ENCODE measurements at places on chromosomes 16 and 17.

- no peak for DNase-seq
Observed at GRCh38 chr17:76481071-76481655, 13.8 kb downstream of the AANAT start.

- DNase-seq, result no peak
Observed at GRCh38 chr16:78956859-78957258, 643.7 kb downstream of the MAF start.

DNA sequence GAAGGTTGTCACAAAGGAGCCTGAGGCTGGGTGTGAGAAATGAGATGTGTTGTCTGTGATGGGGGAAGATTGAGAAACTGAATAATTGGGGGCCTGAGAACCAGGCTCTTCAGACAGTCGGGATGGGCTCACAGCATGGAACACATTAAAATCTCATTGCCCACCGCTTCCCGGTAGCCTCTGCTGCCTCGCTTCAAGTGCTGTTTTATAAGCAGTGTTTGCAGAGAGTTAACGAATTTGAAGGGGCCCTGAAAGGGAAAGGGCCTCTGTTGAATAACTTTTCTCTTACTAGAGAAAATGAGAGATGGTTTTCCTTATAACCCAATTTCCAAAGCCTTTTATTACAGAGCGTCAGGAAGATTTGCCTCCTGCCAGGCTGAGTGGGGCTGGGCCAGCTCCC is 258.8 kb upstream of the ASIC2 start:
- no peak for DNase-seq

DNA sequence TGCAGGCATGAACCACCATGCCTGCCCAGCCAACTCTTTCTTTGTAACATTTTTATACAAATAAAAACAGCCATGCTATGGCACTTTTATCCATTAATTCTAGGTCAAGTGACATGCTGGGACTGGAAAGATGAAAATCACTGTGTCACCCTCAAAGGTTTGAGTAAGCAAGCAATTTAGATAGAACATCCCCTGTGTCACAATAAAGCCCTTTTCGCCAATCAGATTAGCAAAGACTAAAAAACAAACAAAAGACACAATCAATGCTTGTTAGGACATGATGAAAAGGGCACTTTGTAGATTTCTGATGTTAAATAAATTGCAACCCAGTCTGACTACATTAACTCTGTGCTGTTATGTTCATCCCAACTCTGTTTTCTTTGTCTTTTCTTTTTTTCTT is 26.4 kb downstream of the CHP2 start:
- DNase-seq, result no peak

- no peak for DNase-seq
Observed at GRCh38 chr16:17798716-17799115, 328.0 kb upstream of the XYLT1 start.

DNA sequence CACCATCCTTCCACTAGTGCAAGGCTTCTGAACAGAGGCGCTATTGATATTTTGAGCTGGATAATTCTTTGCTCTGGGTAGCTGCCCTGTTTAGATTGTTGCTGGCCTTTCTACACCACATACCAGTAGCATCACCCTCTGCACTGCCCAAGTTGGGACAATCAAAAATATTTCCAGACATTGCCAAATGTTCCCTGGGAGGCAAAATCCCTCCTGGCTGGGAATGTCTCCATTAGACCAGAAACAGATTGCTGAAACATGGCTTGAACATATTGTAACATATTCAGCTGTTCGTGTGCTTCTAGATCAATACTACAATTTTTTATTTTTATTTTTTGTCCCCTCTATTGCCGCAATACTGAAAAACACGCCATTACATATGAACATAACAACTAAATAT is 174.6 kb downstream of the ABCA8 start:
- DNase-seq, result no peak

DNA sequence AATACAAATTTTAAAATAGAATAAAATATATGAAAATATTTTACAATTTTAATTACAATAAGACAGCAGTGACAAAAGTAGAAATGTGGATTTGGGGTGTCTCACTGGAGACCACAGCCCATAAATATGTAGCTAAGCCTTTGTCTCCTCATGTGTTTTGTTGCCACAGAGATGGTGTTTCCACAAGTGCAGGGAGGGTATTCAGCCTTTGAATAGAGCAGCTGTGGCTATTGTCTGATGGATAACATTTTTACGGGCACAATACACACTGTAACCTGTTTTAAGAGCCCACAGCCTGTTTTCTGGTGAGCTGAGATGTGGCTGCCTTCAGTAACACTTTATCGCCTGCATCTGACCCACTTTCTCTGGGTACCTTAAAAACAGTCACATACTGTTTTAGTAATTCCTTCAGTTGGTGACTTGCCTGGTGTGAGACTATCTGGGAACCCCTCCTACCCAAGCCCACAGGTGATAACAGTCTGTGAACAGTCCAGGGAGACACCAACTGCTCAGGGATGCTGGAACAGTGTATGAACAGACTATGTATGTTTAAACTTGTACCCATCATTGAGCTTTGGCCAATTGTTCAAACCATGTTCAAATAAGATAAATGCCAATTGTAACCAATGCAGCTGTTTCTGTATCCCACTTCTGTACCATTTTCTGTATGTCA is 7.8 kb upstream of the AHSP start:
- no peak for DNase-seq

DNA sequence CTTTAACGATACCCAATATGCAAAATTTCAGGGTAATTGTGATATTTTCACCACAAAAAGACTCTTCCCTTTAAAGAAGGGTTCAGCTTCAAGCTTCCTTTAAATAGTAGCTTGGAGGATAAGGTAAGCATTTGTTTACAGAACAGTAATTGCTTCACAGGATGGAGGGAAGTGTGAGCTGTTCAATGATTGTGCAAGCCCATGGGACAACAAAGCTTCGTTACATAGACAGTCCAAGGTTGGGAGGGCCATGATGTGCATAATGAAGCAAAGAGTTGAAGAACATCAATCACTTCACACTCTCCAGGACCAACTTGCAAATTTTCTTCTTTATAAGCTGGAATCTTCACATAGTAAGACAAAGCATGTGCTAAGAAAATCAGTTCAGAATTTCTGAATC is 145.0 kb upstream of the ASIC2 start:
- no peak for DNase-seq

- DNase-seq, result no peak
Observed at GRCh38 chr17:72974605-72975232, 117.8 kb downstream of the SLC39A11 start.

GRCh38 chr17:7211491-7212273 is 8.0 kb downstream of the DLG4 start:
- DNase-seq, result no peak

DNA sequence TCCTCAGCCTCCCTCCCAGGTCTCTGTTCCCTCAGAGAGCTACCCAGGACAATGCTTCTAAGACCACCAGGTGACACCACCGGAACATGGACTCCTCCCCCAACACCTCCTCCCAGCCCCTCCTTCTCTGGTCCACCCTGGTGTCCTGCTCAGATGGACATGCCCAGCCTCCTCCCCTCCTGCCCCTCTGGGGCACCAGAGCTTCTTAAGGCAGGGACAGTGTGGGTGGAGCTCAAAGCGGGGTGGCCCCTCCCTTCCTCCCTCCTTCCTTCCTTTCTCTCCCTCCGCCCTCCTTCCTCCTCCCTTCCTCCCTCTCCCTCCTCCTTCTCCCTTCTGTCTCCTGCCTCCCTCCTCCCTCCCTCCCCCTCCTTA is 22.7 kb downstream of the TRPV3 start:
- DNase-seq, result no peak

DNA sequence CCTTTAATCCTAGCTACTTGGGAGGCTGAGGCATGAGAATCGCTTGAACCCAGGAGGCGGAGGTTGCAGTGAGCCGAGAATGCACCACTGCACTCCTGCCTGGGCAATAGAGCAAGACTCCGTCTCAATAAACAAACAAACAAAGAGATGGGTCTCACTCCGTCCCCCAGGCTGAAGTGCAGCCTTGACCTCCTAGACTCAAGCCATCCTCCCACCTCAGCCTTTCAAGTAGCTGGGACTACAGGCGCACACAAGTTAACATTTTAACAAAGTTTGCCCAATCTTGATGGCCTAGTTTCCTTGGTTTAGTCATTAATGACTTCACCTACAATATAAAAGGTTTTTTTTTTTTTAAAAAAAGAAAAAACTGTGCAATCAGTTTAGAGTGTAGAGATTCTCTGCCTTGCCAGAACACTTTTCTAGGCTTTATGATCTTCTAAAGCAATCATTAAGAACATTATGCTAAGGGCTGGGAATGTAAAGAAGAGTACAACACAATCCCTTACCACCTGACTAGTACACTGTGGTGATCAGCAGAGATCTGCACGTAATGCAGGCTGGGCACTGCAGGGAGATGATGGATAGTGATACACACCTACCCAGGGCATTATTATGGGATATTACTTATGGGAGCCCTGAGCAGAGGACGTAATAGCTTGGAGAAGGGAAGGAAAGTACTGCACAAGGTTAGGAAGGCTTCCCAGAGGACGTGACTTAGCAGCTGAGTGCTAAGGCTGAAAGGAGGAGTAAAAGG is 6.9 kb downstream of the GOT2 start:
- no peak for DNase-seq

GRCh38 chr16:83268169-83268568 is 539.6 kb upstream of the HSBP1 start:
- no peak for DNase-seq

GRCh38 chr17:73733517-73733916 is 89.3 kb upstream of the SDK2 start:
- no peak for DNase-seq

- no peak for DNase-seq
Observed at GRCh38 chr16:1584926-1585484, 26.9 kb downstream of the IFT140 start.

DNA sequence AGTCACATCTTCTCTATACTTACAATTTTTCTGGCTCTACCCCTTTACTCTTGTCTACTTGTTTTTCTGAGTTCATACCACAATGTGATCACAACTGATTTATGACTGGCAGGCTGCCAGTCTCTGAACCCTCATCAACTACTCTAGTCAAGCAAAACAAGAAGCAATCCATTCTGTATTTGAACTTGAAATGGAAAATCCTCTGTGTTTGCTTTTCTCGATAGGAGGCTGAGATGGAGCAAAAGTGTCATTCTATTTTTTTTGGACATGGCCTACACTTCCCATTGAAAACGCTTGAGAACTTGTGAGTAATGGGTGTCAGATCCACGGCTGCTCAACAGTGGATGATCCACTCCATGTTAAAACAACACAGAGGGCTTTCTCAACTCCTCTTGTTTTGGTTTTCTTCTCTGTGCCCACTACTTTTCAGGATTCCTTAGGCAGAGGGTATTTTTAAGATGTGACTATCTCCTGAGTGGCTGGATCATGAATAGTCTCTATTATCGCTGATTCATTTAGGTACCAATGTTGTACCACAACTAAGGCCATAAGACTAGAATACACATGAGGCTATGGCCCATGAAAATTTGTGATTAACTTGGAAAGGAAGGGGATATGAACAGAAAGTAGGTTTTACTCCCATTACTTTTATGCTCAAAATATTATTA is 11.7 kb downstream of the TMEM100 start:
- no peak for DNase-seq

DNA sequence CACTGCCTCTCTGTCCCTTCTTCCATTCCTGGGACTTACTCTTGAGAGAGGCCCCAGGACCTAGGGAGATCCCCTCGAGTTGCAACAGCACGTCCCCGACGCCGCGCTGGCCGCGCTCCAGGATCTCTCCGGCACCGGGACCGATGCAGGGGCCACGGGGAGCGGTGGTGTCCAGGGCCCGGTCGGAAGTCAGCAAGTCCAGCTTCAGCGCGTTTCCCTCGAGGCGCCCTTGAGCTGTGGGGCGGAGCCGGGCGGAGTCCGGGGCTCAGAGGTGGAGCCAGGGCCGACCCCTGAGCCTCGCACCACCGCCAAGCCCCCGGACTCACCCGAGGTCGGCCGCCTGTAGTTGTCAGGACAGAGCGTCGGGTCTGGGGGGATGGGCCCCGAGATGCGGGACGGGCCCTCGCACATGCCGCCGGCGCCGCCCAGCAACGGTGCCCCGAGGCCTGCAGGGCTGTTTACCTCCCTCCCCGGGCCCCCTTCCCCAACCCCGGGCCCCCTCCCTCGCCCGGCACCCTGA is 458 bp downstream of the ENKD1 start:
- no peak for DNase-seq

DNA sequence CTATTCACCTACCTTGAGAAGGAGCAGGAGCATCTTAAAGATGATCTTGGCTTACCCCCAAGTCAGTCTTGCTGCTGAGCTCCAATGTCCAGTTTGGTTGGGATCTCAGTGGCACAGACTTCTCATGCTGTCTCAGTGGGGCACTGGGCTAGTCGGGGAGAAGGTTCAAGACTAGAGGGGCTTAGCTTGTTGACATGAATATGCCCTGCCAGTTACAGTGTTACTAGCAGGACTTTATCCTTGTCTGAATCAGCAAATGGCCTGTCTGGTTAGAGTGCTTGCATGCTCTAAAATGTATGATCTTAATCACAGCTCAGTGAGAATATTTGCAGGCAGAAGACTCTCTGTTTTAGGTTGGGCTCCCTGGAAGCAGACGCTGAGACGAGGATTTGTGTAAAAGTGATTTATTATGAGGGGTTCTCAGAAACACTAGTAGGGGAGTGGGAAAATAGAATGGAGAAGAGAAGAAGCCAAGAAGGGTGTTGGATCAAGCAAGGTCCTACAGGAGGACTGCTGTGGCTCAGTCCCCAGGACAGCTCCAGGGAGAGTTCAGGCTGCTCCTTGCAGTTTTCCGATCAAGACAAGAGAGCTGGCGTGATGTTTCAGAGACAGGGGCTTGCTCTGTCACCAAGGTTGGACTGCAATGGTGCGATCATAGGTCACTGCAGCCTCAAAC is 150.4 kb upstream of the HS3ST2 start:
- DNase-seq, result no peak

DNA sequence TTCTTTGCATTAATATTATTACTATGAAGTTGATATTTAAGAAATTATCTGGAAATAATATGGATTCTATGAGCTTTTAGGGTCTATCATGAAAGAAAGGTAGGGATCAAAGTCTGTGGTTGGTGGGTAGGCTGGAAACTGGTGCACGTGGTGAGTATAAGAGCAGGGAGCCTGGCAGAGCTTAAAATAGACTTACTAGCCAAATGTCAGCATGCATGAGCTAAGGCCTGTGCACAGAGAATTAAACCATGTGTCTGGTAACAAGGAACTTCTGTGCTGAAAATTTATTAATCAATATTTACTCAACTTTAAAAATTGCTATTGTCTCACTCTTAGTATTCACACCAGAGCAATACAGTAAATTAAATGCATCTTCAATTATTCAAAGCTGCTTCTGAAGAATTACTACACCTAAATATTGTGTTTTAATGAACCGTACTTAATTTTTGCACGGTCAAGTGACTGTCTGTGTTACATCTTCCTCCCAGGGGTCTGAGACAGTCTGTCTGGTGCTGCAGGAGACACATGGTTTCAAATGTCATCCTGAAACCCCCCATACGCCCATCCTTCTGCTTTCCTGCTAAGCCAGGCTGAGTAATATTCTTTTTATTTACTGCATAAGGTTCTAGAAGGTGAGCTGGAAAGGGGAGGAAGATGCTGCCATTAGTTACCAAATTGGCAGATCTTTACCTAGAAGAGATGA is 161.0 kb upstream of the NLRP1 start:
- DNase-seq, result no peak

GRCh38 chr16:67530013-67530939 is 1.6 kb downstream of the RIPOR1 start:
- no peak for DNase-seq
